ENCODE measurements at places on chromosomes 12 and 14. TPM values are rescaled to one million over a fixed set of nuclear protein-coding genes. Genes with fewer than 3 reads are reported as not detected.

The ZNF410 gene
- total RNA-seq, result 36.7 TPM

The AICDA gene
- total RNA-seq, result not detected

The RD3L gene
- total RNA-seq, result not detected

The GPR84 gene
- total RNA-seq, result not detected

The PRR4 gene
- 0.34 TPM for total RNA-seq

The CDH24 gene
- total RNA-seq, result 9.8 TPM

The SERPINA12 gene
- not detected for total RNA-seq

The AGAP2 gene
- under 0.01 TPM for total RNA-seq

The TRPV4 gene
- total RNA-seq, result 2.5 TPM

Data from bronchus fibroblast of lung (primary cell).